ENCODE measurements at places on chromosomes 13 and 19. TPM values are rescaled to one million over a fixed set of nuclear protein-coding genes. Genes with fewer than 3 reads are reported as not detected.

Gene RFXAP
- total RNA-seq, result 1.3 TPM

Gene TGFBR3L
- 0.58 TPM for total RNA-seq

Gene LGALS7
- total RNA-seq, result not detected

Gene KCNN4
- total RNA-seq, result 1.0 TPM

Measured in smooth muscle cell of trachea (primary cell).